NCI-H1048 (cell line): ENCODE measurements at places on chromosomes 6 and 20.

- no peak for DNase-seq
Measured at GRCh38 chr6:150249261-150249660, 106.4 kb downstream of the PPP1R14C start.

DNA sequence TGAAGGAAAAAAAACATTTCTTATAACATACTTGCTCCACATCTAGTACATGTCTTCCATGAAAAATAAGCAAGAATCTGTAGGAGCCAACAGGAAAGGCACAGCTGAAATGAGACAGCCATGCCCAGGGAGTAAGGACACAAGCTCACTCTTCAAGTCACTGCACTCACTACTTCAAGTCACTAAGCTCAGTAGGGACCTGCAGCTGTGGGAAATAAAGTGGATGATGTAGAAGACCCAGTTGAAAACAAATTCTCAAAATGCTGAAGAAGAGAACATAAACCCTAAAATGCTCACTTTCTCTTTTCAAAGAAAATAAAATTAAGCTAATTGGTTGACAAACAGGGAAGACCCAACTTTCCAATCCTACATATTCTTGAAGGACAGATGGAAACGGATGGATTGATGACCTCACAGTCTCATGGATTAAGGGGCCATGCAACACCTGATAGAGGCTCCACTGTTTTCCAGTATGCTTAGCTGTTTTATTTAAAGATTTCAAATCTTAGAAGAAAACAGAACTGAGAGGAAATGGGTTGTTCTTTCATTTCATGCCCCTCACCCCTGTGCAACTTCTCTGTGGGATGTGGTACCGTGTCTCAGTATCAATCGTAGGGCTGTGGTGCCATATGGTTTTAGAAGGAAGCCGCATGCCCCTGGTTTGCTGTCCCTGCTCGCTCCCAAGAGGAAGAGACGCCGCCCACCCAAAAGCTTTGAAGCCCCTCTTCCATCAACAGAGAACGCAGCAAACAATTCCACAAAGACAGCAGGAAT lies 133.3 kb downstream of the WDR27 start:
- no peak for DNase-seq

DNA sequence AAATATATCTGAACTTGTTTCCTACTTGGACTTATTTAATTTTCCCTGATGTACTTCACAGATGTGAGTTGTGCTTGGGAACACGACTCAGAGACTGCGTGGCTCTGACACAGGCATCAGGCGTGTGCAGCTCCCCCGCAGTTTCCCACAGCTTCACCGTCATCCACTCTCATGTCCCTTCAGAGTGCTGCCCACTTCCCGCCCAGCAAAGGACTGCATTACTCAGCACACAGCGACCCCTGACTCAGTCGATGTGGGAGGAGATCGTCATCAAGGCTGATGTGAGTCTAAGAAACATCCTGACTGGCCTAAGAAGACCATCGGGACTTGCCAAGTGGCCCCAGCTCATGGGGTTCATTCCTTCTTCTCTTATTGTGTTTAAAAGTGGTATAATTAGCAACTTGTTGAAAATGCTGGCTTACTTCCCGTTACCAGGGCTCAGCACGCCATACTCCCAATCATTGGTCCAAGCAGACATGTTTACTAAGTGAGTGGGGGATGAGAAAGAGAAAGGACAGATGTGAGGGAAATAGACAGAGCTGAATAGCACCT lies 539.4 kb upstream of the JARID2 start:
- DNase-seq, result no peak

GRCh38 chr6:110558575-110558974 lies 82.2 kb upstream of the SLC22A16 start:
- DNase-seq, result no peak

DNA sequence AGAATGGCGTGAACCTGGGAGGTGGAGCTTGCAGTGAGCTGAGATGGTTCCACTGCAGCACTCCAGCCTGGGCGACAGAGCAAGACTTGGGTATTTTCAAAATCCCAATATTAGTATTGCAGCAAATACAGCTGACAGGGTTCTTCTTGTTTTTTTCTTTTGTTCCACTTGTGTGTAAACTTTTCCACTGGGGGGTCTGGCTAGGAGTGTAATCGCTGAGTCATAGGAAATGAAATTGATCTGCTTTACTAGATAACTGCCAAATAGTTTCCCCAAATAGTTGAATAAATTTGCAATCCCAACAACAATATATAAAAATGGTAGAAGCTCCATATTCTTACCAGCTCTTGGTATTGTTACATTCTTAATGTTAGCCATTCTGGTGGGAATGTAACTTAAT lies 526.0 kb upstream of the SOX4 start:
- DNase-seq, result no peak

DNA sequence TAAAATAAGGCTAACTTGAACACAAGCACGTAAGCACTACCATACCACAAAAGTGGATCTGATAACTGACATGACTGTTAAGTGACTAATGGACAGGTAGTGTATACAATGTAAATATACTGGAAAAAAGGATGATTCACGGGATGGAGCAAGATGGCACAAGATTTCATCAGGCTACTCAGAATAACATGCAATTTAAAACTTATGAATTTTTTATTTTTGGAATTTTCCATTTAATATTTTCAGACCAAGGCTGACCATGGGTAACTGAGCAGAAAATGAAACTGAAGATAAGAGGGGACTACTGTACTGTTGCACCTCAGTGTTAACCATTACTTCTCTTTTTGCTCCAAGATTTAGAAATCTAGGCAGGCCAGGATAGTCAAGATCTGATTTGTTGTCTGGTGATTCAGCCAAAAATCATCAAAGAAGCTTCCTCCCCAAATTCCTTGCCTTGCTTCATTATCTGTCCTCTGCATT lies 45.4 kb downstream of the TPBG start:
- no peak for DNase-seq

GRCh38 chr6:156345700-156346099 lies 431.5 kb upstream of the ARID1B start:
- DNase-seq, result no peak

DNA sequence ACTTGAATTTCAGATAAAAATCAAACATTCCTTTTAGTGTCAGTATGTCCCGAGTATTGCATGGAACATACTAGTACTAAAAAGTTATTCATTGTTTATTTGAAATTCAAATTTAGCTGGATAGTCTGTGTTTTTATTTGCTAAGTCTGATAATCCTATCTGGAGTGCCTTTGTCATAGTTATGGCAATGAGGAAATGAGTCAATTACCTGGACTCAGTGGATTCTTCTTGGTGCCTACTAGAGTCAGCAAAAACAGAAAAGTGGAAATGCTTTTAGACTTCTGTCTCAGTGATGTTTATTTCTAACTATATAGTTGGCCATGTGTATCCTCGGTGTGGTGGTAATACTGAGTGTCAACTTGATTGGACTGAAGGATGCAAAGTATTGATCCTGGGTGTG lies 121.3 kb upstream of the EEF1E1 start:
- DNase-seq, result no peak

DNA sequence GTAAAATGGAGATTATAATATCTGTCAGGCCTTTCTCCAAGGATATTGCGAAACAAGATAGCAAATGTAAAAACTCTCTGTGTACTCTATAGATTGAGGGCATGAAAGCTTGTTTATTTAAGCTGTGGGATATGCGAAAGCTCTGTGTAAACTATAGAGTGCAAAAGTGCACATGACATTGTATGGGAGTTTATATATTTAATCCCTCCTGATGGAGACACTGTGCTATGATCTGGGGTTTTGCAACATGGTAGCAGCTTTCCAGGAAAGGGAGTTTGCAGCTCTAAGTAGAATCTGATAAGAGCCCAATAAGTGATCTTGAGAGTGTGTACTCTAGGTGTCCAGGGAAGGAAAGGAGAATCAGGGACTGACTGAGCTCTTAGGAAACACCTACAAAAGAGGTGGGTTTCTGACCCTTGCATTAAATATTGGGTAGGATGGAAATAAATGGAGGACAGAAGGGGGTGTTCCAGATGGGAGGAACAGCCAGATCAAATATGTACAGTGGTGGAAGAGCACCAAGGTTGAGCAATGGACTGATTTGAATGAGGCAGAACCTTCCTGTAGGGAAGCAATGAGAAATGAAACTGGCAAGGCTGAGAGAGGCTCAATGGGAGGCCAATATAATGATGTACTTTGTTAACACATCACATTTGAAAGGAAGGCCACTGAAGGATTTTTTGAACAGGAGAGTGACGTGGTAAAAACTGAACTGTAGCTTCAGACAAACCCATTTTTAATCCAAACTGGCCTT lies 450.1 kb downstream of the GJA1 start:
- no peak for DNase-seq

DNA sequence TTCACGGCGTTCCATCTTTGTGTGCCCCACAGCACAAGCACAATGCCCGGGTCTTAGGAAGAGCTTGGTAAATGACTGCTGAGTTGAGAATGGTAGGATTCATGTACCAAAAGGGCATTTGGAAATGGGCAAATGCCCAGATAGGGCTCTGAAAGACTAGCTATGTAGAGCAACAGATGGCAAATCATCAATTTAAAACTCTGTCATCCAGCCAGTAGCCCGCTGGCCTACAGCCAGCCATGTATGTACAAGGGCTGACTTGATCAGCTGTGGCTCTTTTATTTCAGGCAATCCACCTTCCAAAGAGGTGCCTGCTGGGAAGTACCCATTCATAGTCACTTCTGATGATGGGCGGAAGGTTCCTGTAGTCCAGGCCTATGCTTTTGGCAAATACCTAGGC lies 35.1 kb downstream of the NT5E start:
- DNase-seq, result no peak

GRCh38 chr20:44355498-44356352 lies at the start of gene HNF4A:
Gene HNF4A (plus strand): TSS chr20:44355699. CDS start chr20:44355805, 106 bp downstream.
- DNase-seq, result no peak

DNA sequence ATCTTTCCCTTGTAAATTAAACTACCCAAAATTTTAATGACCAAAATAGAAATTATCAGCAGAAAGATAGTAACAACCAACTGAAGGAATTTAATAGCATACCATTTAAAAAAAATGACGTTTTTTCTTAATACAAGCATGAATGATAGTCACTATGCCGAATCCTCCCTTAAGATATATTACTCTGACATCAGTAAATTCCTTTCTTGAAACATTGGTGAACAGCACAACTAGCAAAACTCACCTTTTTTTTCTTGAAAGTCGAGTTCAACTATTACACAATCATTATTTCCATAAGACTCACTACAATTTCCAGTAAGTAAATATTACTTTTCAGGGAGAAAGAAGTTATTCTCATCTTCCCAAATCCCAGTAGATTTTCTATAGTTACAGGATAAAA lies 433.2 kb downstream of the GRIK2 start:
- DNase-seq, result no peak

DNA sequence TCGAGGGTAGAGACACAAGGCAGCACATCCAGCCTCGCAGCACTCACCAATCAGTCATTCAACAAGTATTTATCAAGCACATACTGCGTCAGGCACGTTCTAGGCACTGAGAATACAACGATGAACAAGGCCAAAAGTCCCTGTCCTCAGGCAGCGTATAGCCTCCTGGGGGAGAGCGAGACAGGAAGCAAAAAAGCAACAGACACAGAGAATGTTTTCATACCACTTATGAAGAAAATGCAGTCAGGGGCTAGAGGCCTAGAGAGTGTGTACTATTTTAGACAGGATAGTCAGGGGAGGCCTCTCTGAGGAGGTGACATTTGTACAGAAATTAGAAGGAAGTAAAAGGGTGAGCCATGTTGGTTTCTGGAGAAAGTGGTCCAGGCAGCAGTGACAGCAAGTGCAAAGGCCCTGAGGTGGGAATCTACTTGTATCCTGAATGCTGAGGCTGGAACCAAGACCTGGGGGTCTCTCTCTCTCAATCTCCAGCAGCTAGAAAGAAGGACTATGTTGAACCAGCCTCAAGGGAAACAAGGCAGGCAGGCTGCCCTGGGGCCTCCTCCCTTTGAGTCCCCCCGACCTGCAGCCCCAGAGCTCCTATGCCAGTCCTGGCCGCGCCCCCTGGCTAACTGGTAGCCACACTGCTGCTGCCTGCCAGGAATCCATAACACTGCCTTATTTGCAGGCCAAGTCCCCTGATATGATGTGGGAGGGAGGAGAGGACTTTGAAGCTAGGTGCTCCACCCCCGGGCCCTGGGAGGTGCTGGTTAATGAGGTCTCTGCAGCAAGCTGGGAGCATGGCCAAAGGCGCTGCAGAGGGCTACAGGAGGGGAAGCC lies 151.2 kb downstream of the GRM4 start:
- no peak for DNase-seq

GRCh38 chr6:167968091-167968490 lies 29.4 kb upstream of the KIF25 start:
- DNase-seq, result no peak

- no peak for DNase-seq
Measured at GRCh38 chr6:7786214-7786661, 60.3 kb downstream of the BMP6 start.

GRCh38 chr6:117555882-117556498 lies 46.3 kb downstream of the GOPC start:
- no peak for DNase-seq

GRCh38 chr6:41352396-41352795 lies 17.0 kb downstream of the NCR2 start:
- no peak for DNase-seq

- DNase-seq, result no peak
Measured at GRCh38 chr6:111703723-111704122, 98.0 kb upstream of the TRAF3IP2 start.

- DNase-seq, result no peak
Measured at GRCh38 chr20:34175079-34175478, 63.0 kb upstream of the EIF2S2 start.

- no peak for DNase-seq
Measured at GRCh38 chr6:89034586-89035251, 45.8 kb upstream of the PNRC1 start.

DNA sequence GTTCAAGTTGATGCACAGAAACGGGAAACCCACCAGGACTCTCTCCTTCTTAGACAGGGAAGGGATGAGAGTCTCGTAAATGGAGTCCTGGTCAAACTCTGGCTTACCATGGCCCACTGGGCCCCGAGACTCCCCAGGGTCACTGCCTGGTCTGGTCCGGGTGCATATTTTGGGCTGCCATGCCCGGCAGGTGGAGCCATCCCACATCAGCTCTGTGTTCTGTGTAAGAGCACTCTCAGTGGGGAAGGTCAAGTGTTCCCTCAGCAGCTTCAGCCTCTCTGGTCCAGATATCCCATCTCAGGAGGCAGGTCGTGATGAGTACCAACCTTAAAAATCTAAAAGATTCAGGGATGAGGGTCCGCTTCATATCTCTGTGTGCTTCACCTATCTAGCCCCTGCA lies 138.8 kb downstream of the EDN3 start:
- no peak for DNase-seq

- no peak for DNase-seq
Measured at GRCh38 chr6:22878706-22879105, 309.3 kb downstream of the HDGFL1 start.

DNA sequence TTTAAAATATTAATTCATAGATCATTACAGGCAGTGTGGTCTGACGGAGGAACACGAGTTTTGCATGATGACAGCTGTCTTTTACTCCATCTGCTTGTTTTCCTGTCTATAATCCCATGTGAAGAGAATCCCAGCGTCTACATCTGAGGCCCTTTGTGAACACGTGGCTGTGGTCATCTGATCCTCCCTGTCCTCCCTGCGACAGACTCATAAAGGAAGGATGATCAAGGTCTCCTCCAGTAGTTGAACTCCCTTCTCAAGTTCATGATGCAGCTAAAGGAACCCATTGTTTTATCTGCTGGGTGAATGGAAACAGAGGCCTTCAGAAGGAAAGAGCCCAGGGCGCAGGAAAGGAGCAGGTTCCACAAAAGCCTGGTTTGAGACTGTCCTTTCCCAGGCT lies 435.8 kb upstream of the JARID2 start:
- no peak for DNase-seq
